ENCODE measurements at places on chromosomes 5 and 9. TPM values are rescaled to one million over a fixed set of nuclear protein-coding genes. Genes with fewer than 3 reads are reported as not detected.

NEUROG1 gene
- not detected for polyA plus RNA-seq

NRARP gene
- polyA plus RNA-seq: 5.3 TPM

ZFP62 gene
- 69.2 TPM for polyA plus RNA-seq

LPAR1 gene
- 25.5 TPM for polyA plus RNA-seq

MATR3 gene
- polyA plus RNA-seq: 822 TPM

S100Z gene
- 0.18 TPM for polyA plus RNA-seq

INSYN2B gene
- polyA plus RNA-seq: 3.0 TPM

CCDC192 gene
- 0.95 TPM for polyA plus RNA-seq

WNT8A gene
- not detected for polyA plus RNA-seq

DNA sequence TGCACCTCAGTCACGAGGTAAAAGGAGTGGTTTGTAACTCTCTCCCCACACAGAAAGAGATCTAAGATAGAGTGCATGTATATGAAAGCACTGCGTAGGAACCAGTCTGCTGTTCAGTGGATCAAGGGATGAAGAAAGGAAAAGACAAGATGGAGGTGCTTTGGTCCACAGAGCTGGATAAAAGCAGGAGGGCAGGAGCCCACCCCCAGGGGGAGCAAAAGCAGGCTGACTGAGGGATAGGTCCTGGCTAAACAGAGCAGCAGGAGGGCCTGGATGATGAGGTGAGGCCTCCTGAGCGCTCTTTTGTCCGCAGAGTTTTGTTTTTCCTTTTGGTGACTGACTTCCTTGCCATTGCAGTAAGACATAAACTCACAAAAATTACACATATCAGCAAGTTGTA lies 293.5 kb upstream of the C9orf72 start:
- no peak for DNase-seq

DNA sequence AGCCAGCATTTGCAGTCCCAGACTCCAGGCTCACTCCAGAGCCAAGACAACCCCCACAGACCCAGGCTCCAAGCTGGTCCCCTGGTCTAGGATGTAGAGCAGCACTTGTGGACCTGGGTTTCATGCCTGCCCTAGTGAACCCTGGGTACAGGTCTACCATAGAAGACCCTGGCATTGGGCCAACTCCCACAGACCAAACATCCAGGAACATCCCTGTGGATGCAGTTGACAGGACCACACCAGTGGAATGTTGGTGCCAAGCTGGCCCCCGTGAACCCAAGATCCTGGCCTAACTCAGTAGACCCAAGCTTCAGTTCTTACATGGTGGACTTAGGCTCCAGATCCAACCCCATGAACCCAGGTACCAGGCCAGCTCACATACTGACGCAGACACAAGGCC lies 250.6 kb downstream of the KDM4C start:
- DNase-seq: no peak

DNA sequence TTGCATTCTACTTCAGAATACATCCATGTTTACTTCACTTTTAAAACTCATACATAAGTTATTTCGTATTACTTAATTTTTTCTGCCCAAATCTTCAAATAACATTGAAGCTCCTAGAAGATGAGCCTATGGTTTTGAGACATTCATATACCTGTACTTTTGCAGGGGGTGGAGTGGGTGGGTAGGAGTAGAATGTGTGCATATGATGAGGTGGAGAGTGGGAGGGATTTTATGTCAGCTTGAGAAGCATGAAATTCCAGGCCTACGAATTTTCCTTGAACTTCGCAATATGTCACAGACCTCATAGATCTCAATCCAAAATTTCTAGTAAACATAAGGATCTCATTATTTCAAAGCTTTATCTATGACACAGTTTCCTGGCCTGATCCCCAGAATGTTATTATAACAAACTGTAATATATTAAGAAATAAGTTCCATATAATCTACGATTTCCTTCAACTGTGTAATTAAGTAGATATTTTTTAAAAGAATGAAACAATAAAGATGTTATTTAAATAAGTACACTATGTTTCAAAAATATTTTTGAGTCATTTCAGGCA lies 19.7 kb upstream of the MOB3B start:
- DNase-seq: no peak

DNA sequence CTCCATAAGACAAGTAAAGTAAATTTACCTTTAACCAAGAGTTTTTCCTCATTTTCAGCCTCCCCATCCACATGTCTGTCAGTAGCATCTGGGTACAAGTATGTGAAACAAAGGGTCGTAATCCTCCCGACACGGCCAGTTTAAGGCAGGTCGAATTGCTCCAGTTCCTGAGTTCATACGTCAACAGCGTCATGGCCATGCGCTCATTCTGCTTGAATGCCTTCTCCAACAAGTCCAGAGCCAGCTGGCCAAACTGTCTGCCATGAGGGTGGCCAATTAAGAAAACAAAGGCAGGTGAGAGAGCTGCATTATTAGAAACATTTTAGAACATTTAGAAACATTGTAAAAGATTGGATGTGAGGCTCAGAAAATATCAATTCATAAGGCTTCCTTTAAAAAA lies 87.5 kb downstream of the TRPM6 start:
- DNase-seq: no peak

- DNase-seq: no peak
Observed at GRCh38 chr5:160438316-160439204, 16.9 kb downstream of the PTTG1 start.

DNA sequence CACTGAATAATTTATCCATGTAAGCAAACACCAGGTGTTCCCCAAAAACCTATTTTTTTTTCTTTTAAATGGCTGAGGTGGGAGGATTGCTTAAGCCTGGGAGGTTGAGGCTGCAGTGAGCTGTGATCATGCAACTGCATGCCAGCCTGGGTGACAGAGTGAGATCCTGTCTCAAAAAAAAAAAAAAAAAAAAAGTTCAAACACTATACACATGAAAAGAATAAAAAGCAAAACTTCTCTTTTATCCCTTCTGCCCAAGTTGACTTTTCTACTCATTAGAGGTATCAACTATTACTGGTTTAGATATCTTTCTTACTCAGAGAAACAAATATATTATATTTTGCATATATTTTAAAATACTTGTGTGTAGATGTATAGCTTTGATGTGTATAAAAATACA lies 17.8 kb downstream of the DCTN4 start:
- DNase-seq: no peak

DNA sequence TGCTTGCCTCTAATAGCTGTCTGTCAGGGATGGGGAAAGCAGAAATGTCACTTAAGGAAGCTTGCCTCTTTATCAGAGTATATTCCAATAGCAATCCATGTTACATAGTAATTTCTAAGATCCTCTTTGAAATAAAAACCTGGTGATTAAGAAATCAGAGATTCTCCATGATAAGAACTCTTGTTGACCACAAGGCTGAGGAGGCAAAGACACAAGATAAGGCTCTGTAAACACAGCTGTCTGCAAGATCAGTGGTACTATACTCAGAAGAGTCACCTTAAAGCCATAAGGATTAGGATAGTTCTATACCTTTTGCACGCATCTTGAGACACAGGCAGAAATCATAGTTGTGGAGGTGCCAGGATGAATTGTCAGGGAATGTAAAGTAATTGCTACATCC lies 40.3 kb downstream of the HEXB start:
- DNase-seq: no peak

DNA sequence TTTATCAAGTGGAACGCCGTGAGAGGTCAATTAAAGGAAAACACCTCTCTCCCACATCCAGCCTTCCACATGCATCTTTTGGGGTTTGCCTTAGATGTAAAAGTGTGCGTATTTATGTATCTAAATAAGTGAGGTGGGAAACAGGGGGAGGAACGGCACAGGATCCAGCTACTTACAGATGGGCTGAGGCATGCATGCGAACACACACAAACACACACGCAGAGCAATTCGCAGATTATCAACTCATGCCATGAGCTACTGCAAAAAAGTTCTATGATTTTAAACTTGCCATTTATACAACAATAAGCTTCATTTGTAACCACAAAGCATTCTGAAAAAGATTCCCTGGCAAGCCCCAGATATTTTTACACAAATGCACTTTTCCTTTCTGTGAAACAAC lies 242.1 kb downstream of the BNC2 start:
- DNase-seq: no peak

GRCh38 chr5:82349652-82350051 lies 71.5 kb upstream of the RPS23 start:
- no peak for DNase-seq

DNA sequence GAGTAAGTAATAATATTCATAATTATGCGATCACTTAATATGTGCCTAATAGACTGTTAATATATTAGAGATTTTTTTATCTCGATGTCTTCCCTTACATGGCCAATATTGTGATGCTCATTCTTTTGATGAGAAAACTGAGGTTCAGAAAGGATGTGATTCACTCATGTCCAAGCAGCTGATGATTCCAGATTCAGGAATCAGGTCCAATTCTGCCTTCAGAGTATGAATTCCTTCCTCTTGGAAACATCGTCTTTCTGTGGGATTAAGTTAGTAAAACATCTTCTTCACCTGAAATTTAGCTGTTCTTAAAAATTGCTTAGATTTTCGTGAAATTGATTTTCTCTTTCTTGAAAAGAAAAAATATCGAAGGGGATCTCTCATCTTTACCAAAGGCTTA lies 242.5 kb upstream of the RFX3 start:
- no peak for DNase-seq

DNA sequence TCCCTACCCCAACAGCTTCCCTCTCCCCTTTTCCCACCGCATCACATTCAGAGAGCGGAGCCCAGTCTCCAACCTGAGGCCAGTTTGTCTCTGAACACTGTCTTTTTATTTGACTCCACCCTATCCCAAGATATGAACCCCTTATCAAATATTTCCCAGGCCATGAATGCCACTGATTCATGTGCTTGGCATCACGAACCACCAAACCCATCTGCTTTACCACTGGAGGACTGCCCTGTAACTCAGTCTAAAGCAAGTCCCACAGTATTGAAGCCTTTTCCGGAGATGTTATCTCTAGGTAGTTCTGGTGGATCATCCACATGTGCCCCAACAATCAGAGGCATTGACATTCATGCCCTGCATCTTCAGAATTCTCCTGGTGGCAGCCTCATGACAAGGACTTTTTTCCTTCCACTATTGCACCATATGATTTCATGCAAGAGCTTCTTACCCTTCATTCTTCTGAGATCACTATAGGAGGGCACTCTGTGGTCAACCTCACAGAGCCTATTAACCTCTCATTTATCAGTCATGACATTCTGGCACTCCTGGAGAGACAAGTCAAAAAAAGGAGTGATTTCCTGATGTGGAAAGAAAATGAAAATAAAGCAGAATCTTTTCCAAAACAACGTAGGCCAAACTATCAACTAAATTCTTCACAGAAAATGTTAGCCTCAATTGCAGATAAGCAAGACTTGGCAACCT lies 12.3 kb upstream of the SPATA31D4 start:
- DNase-seq: no peak

- no peak for DNase-seq
Observed at GRCh38 chr5:35149041-35149440, 81.2 kb downstream of the PRLR start.
